ENCODE measurements at places on chromosomes 3 and 15.

DNA sequence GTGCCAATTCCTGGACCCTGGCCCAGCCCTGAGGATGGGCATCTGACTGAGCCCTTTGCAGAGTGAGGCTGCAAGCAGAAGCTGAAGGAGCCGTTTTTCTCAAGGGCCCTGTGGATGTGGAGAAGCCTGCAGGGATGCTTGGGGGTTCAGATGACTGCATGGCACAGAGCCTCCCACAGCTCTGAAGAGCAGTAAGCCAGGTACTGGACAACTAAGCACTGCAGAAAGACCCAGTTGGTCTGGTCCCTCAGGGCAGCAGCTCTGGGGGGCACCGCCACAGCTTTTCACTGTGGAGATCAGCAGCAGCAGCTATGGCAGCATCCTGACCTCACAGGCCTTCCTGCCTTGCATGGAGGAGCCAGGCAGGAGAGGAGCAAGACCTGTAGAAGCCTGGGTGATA lies 67.6 kb downstream of the CRYGS start:
- no peak for DNase-seq

- no peak for DNase-seq
These were observed at the start of gene CDHR4 for GRCh38 chr3:49799761-49800160. TSS of gene CDHR4 (minus strand) at chr3:49799873. CDS start at chr3:49799812, 61 bp downstream.

DNA sequence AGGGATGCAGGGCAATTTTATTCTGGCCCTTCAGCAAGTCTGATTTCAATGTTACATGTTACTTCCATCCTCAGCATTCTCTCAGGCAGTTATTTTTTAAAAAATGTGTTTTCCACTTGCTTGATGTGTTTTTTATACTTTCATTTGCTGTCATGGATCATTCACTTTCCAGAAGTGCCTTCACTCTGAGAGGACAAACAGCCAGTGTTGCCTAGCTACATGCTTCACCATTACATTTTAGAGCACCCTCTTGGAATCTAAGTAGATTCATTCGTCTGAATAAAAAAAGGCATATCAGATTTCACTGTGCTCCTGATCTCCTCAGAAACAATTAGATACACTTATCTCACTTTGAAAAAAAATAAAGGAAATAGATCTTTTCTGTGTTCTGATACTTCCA lies 93.6 kb upstream of the POU1F1 start:
- no peak for DNase-seq

GRCh38 chr15:98123297-98123696 lies 162.8 kb downstream of the ARRDC4 start:
- DNase-seq: no peak

GRCh38 chr3:182710557-182711157 lies 82.6 kb upstream of the ATP11B start:
- no peak for DNase-seq

- DNase-seq: no peak
These were observed 106.5 kb upstream of the SATB1 start for GRCh38 chr3:18531662-18532061.
